ENCODE measurements at places on chromosomes 7 and 10.

DNA sequence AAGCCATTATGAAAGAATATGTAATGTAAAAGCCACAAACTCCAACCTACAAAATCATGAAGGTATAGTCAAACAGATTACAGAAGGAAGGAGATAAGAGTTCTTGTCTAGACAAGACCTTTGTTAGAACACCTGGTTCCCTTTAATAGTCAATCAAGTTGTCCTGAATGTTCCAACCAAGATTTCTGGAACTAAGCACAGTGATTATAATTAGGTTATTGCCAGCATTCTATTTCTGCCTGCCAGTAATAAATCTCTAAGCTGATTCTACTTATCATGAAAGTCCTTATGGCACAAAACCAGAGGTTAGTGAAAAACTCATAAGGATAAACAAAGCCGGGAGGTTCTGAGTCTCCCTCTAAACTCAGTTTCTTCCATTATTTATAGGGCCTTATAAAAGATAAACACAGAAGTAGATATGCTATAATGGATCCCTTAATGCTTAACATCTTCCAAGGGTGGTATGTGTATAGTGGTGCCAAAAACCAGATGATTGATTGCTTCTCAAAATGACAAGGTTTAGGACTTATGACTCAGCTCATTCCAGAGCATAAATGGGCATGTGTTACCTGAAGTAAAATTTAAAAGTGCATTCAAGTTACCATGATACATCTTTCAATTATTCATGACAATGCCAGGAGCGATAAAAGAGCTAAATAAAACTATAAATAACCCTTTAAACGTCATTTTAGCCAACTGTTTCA lies 237.2 kb downstream of the CSTF2T start:
- no peak for DNase-seq

DNA sequence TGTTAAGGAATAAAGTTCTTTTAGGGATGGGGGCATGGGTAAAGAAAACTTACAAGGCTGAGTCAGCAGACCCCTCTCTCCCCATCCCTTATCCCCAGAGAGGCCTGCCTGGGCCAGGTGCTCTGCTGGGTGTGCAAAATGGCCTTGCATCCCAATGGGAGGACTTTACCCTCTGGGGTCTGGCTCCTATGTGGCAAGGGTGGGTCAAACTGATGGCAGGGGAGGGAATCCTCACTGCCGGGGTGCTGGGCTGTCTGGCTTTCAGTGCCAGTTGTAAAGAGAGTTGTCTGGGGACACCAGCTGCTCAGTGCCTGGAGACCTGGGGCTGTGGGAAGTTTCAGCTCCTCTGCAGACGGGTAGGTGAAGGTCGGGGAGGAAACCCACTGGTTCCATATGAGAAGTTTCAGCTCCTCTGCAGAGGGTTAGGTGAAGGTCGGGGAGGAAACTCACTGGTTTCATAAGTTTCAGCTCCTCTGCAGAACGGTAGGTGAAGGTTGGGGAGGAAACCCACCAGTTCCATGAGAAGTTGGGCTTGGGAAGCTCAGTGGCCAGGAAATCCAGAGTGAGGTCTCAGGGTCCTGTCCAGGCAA lies 127.2 kb upstream of the PODXL start:
- no peak for DNase-seq

DNA sequence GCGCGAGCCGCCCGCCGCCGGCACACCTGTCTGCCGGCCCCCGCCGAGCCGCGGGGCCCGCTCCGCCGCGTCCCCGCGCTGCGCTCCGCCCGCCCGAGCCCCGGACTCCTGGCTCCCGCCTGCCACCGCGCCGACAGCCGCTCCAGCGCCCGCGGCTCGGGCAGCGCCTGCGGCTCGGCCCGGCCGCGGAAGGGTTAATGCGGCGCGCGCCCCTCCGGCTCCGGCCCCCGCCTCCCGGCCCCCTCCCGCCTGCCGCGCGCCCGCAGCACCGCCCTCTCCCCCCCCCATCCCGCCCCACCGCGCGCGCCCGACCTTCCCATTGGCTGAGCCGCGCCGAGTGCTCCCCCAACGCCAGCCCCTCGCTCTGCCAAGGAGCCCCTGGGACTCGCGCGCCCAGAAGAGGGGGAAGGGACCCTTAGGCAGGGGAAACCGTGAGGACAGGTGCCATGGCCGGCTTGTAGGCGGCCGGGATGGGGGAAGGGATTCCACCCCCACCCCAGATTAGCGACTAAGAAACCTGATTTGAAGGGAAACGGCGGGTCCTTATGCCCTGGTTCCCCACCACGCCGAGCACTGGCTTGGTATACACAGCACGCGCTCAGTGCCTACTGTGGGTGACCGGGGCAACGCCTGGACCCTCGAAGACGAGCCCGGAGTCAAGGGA lies at the start of gene KCNH2:
Gene KCNH2 (minus strand): TSS at position 196 of the 664 bp plus-strand sequence. CDS start 408 bp downstream, outside the sequence.
- DNase-seq: peak; percentile 92

DNA sequence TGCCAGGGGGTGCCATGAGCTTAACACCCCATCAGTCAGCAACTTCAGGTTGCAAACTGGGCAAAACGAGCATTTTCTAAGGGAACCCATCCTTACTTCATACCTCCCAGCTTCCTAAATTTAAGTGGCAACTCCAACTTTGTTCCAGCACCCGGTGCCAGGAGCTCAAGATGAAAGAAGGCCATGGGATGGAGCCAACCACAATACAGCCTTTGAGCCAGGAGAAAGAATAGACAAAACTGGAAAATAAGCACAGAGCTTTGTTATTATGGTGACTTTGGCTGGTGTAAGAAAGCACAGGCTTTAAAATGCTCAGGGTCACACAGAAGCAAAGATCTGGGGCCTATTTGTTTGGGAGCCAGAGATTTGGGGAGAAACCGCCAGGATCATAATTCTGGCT lies 388.7 kb upstream of the MGMT start:
- no peak for DNase-seq

GRCh38 chr10:6185039-6185716 lies 17.6 kb upstream of the PFKFB3 start:
- no peak for DNase-seq

- no peak for DNase-seq
Observed at GRCh38 chr7:156732091-156732625, 91.6 kb downstream of the RNF32 start.

DNA sequence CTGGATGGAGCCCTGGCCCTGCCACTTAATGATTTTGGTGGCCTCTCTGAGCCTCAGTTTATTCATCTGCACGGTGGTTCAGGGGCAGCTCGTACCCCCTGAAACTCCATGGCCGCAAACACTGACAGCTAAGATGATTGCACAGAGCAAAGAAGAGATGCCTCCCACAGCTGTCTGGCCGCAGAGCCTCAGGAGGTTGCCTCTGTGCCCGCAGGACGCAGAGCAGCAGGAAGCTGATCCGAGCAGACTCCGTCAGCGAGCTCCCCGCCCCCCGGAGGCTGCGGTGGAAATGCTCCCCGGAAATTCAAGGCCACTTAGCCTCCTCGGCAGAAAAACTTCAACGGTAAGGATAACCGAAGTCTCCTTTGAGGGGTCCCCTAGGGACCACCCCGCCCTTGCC lies 30.2 kb upstream of the C10orf53 start:
- no peak for DNase-seq

DNA sequence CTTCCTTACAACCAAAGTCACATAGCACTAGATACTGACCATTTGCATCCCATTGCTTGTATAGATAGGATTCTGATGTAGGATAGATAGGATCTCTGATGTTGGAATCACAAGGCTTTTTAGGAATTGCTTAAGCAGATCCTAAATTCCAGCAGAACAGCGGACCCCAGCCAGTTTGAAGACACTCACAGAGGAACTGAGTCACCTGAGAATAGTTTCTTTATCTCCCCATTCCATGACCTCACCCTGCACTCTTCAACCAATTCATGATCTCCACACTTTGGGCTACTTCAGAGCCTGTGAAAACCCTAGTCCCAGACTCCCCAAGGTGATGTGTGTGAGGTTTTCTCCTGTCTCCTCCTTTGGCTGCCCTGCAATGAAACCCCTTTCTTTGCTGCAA lies 179.4 kb downstream of the CNTNAP2 start:
- DNase-seq: no peak

DNA sequence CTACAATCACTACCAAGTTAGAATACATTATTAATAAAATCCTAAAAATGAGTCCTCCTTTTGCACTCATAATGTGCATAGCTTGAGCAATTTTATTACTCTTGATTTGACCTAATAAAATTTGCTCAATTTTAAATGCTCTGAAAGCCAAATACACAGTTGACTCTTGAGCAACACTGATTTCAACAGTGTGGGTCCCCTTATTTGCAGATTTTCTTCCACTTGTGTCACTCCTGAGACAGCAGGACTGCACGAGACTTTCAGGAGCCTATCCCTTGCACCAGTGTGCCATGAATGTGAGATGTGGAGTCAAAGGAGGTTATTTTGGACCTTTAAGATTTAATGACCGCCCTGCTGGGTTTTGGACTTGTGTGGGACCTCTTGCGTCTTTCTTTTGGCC lies 23.2 kb downstream of the RNF216 start:
- no peak for DNase-seq

- DNase-seq: no peak
Observed at GRCh38 chr7:120131096-120131839, 141.7 kb upstream of the KCND2 start.

GRCh38 chr7:157016024-157016351 lies 5.5 kb upstream of the MNX1 start:
- DNase-seq: no peak

GRCh38 chr10:77881636-77882035 lies 44.9 kb downstream of the DLG5 start:
- no peak for DNase-seq

- no peak for DNase-seq
Observed at GRCh38 chr7:55185321-55185802, 166.5 kb downstream of the EGFR start.

DNA sequence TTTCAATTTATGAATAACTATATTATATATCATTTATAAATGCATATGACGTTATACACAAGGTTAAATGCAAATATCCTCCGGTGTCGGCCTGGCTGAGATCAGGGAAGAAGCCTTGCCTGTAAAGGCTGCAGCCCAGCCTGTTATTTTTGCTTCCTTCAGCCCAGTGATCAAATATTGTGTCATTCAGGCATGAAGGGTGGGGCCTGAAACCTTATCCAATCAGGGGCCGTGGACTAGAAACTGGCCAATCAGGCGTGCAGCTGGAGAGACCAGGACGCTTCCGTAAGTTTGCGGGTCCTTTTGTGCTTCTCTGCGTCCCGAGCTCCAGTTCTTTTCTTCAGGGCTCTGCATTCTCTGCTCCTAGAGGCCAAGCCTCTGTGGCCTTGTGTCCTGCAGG lies at the start of gene ZNF722:
Gene ZNF722 (plus strand): TSS at position 301 of the 400 bp plus-strand sequence. CDS start 113 bp downstream, outside the sequence.
- DNase-seq: no peak

DNA sequence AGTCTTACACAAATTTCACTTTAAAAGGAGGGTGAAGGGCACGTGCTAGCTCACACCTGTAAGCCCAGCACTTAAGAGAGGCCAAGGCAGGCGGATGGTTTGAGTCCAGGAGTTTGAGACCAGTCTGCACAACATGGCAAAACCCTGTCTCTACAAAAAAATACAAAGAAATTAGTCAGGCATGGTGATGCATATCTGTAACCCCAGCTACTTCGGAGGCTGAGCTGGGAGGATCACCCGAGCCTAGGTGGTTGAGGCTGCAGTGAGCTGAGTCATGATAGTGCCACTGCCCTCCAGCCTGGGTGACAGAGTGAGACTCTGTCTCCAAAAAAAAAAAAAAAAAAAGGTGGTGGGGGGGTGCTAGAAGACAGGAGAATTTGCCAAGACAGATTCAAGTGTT lies 237.3 kb upstream of the KLF14 start:
- no peak for DNase-seq

DNA sequence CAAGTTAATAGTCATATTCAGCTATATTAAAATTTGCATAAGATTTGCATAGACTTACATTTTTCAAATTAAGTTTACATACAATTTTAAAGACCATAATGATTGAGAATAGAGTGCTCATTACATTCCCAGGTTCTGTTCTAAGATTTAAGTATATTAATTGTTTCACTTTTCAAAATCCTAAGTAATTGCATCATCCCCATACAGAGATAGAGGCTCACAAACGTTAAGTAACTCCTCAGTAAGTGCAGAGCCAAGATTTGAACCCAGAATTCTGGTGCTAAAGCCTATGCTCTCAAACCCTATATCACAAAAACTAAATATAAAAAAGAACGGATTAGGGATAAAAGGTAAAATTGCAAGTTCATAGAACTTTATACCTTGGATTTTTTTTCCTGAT lies 2.1 kb downstream of the ITIH5 start:
- no peak for DNase-seq

- no peak for DNase-seq
Observed at GRCh38 chr10:22554461-22555182, 159.8 kb downstream of the PIP4K2A start.

DNA sequence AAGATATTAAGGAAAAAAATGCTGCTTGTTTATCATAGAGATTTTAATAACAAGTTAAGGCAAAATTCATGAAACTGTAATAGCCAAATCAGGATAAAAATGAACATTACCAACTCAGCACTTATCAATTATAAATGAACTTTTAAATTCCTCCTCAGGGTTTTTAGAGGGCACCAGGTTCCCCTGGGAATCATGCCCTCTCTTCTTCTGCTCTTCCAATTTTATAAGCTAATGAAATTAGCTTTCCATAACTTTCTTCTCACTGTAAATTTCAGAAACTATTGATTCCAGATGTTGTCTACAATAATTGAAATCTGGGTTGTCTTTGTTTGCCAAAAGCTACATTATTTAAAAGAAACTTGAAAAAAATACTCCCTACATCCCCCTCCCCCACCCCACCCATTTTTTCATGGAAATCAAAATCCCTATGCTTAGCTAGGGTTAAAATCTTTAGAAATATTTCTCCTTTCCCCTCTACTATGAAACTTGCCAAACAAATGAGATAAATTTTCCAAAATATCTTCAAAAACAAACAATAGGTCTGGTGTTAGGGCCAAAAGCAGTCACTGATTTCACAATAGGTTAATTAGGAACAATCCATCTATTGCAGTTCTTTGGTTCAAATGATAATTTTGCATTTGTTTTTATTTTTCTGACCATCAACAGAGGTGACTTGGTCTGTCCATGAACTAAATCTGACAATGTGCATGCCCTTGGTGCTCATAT lies 187.7 kb downstream of the DOCK4 start:
- DNase-seq: no peak

- DNase-seq: no peak
Observed at GRCh38 chr7:610141-610530, 90.5 kb upstream of the PDGFA start.

DNA sequence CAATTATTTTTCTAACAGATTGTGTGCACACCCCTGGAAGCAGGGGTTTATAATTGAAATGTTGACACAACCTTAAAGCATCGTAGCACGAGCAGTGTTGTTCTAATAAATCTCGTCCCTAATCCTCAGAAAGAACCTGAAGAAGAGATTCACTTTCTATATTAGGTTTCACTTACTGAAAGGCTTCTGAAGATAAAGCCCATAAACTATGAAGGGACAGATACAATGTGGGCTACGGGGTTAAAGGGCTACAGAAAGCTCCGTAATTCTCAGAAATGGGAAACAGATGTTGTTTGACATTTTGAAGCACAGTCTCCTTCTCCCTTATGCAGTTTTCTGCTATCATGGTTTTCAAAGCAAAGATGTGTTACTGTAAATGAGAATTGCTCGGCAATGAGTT lies 479.6 kb downstream of the GATA3 start:
- no peak for DNase-seq

- DNase-seq: no peak
Observed at GRCh38 chr7:727104-727805, at the start of gene PRKAR1B. PRKAR1B (minus strand) TSS chr7:727281; CDS start chr7:711505, 15,776 bp downstream.

All from NCI-H1417 (cell line).